ENCODE measurements at places on chromosomes 16 and 17. TPM values are rescaled to one million over a fixed set of nuclear protein-coding genes. Genes with fewer than 3 reads are reported as not detected.

OSGIN1 gene
- polyA plus RNA-seq, result 0.66 TPM

SPATA22 gene
- polyA plus RNA-seq, result 0.65 TPM

NGFR gene
- polyA plus RNA-seq, result 8.6 TPM

TEX19 gene
- not detected for polyA plus RNA-seq

PRAC1 gene
- not detected for polyA plus RNA-seq

DNA sequence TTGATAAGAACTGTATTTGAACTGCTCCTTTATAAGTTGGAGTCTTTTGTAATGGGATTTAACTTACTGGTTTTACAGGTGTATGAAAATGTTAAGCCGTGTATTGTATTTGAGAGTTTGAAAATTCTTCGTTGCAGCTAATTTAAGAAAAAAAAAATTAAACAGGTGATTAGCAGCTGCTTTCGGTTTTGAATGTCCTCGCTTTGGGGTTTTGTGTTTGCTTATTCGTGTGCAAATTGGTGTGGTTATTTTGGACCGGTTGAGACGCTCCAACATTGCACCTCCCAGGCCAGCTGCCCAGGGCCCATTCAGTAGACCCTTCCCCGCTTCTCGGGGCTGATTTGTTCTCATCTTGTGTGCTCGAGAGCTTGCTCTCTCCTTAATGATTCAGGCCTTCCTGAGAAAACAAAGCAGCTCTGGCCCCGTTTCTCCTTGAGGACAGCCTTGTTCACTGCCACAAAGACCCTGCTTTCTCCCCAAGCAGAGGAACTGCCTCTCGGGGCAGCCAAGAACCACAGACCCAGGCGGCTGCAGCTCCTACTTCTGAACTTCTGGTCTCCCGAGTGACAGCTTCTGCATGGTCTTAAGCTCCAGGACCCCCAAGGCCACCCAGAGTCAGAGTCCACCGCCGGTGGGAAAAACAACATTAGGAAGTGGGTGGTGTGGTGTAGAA lies 100.5 kb downstream of the MSI2 start:
- no peak for DNase-seq

- no peak for DNase-seq
These were observed 4.2 kb downstream of the SPG7 start for GRCh38 chr16:89512453-89512852.

DNA sequence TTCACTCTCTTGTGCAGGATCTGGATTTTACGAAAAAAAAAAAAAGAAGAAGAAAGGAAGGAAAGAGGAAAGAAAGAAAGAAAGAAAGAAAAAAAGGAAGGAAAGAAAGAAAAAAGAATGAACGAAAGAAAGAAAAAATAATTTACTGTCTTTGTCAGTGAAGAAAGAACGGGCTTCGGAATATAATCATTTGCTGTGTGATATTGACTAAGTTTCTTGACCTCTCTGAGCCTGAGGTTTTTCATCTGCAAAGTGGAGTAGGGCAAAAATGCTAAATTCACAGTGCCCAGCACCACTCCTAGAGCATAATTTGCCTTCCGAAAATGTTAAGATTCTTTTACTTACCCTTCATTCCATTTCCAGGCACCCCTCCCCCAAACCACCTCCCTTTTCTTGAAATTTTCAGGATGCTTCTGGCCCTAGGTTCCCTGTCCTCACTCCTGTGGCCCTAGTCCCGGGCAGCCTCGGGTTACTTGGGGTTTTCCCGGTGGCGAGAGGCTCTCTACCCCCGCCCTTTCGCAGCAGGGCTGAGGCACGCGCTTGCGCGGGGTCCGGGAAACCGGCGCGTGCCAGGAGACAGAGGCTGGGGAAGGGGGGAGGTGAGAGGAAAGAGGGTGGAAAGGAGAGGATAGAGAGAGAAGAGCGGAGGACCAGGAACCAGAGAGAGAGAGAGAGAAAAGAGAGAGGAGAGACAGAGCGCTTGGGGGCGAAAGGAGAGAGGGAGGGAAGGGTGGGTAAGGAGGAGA lies at the start of gene CNTNAP1:
CNTNAP1 (plus strand) TSS at position 556 of the 746 bp plus-strand sequence. CDS start 299 bp downstream, outside the sequence.
- no peak for DNase-seq

DNA sequence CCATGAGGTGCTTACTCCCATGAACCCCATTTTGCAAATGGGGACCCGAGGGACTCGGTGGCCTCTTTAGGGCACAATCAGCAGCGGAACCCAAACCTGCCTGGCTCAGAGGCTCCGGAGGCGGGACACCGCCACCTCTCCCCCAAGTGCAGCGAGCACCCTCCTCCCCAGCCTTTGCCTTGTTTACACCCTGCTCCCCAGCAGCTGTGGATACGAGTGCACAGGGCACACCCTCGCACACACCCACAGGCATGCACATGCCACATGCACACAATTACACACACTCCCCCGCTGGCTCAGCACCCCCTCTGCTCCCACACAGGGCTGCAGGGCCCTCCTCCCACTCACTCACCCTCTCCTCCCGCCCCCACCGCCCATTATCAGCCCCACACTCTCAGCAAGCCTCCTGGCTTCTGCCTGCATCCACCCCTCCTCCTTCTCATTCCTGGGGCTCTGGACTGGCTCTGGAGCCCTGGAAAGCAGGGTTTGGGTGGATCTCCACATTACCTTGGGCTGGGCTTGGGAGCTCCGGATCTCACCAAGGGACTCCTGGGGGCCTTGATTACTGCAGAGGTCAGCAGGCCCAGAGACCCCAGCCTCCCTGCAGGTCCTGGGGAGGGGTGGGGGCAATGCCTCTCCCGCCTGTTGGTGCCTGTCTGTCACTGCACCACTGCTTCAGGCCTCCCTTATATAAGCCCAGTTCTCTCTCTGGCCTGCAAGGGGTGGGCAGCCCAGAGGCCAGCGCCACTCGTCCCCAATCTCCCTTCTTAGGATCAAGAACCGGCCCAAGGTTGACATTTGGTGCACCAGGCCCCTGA lies 6.4 kb downstream of the PDK2 start:
- peak; percentile 48 for DNase-seq

GRCh38 chr16:85927959-85928358 lies 29.0 kb downstream of the IRF8 start:
- no peak for DNase-seq

DNA sequence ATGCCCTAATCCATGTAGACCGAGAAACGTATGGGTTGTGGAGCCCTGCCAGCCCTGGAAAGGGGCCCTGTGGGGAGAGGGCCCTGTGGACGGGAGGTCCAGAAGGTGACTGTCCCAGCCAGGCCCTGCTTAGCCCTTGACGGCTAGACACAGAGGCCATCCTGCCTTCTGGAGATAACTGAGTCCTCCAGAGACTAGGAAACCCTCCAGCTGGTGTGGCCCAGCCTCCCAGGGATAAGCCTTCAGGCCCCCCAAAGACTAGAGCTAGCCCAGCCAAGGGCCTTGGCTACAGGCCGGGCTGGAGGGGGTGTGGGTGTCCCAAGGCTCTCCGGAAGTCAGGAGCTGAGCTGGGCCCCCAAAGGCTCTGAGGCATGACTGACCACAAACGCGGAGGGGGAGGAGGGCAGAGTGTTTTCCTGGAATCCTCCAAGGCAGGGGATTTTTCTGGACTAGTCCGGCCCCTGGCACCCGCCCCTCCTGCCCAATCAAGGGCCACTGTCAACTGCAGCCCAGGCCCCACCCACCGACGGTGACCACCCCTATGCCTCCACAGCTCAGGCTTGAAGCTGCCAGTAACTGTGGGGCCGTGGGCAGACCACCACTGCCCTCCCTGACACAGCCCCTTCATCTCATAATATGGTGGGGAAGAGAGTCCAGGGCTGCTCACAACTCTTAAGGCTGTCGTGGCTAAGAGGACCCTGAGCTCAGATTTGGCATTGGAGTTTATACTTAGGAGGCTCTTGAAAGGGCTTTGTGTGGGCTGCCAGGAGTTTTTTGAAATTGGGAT lies 885 bp upstream of the VASN start:
- no peak for DNase-seq

GRCh38 chr17:144936-145670 lies 7.7 kb downstream of the SCGB1C2 start:
- DNase-seq, result no peak

DNA sequence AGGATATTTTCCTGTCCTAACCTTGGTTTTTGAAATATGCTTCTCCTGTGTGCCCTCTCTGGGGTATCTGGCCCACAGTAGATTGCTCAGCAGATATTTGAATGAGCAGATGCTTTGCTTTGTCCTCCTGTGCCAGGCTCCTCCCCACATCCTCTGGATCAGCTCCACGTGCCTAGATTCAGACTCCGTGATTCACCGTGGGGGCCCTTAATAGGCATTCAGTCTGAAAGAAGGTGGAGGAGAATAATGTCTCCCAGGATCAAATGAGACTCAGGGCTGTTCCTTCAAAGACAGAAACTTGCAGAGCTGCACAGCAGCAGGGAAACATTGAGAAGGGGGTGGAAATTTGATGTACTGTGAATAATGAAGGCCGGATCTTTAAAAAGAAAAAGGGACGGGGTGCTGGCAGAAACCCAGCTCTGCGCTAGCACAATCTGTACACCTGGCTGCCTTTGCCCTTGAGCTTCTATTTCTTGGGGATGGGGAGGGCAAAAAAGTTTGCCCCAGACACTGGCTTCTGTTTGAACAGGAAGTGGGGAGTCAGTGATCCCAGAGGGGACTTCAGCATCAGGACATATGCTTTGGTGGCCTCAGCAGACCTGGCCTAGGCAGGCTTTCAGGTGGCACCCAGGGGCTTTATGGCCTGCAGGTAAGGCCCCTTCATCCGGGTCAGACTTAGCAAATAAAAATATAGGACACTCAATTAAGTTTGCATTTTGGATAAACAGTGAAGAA lies 15.9 kb upstream of the SLC12A3 start:
- no peak for DNase-seq

DNA sequence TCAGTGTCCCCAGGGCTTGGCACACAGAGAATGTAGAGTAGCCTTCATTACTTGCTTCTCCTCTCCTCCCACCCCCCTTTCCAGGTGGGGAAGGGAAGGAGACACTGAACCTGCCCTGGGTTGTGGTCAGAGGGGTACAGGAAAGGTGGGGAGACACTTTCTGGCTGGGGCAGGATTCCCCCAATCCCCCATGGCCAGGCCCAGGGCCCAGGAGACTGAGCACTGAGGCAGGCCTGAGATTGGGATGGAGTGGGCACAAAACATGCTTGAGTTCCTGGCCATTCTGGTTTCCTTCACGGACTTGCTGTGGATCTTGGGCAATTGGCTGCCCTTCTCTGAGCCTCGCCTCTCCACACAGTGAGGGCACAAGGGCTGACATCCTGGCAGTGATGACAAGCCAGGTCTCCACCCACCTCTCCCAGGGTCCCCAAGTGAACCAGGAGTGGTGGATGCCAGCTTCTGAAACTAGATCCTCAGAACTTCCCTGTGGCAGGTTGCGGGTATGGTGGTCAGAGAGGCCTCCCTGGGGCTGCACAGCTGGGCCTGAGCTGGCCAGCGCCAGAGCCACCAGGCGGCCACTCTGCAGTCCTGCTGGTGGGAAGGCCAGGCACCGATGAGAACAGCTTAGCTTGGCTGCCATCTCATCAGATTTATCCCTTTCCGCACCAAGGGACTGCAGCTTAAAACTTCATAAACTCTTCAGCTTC lies 9.3 kb downstream of the ZNF629 start:
- DNase-seq, result no peak

GRCh38 chr16:2339521-2340484 lies 725 bp downstream of the ABCA3 start:
- peak; percentile 45 for DNase-seq

- DNase-seq, result no peak
These were observed 2.0 kb upstream of the TOP2A start for GRCh38 chr17:40419559-40420331.

DNA sequence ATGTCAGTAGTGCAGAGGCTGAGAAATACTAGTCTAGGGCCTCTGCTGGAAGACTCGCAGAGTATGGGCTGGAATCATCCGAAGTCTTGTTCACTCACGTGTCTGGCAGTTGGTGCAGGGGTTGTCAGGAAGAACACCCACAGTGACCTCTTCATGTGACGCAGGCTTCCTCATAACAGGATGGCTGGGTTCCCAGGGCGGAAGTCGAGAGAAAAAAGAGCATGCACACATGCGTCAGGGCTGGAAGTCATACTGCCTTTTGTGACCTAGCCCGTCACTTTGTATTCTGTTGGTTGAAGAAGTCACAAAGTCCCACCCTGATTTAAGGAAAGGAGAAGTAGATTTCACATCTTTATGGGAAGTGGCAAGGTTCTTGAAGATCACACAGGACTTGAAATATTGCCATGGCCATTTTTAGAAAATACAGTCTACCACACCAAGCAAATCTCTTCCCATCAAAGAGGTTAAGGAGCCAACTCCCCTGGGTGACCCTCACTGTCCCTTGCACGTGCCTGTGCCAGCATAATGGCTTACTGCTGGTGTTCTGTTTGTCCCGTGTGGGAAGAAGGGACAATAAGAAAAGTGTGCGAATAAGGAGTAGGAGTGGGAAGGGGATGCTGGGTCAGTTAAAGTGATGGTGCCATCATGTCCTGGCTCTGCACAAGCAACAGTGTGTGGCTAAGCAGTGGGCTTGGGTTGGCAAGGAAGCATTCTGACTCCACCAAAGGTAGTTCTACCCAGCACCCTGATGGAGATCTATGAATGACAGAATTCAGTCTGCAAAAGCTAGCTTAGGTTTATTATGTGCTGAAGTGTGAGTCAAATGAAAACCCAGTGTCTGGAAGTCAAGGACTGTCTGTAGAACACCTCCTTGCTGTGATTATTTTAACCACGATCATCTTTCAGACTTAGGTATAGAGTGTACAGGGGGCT lies 28.1 kb downstream of the HEATR3 start:
- DNase-seq, result no peak

DNA sequence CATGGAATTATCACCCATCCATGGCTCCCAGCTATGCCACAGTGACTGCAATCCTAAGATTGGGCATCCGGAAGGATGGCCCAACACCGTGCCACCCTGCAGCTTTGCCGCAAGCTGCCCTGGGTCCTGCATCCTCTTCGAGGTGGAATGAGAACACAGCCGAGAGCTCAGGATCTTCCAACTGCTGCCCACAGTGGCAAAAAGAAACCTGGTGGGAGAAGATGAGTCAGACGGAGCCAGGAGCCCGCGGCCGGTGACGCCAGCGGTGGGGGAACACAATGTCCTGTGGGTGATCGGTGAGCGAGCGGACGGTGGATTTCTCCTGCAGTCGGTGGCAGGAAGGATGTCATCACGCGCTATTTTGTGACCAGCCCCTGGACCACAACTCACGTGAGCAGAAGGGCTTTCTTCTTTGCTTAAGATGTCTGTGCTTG lies 20.1 kb downstream of the CD7 start:
- DNase-seq, result no peak

DNA sequence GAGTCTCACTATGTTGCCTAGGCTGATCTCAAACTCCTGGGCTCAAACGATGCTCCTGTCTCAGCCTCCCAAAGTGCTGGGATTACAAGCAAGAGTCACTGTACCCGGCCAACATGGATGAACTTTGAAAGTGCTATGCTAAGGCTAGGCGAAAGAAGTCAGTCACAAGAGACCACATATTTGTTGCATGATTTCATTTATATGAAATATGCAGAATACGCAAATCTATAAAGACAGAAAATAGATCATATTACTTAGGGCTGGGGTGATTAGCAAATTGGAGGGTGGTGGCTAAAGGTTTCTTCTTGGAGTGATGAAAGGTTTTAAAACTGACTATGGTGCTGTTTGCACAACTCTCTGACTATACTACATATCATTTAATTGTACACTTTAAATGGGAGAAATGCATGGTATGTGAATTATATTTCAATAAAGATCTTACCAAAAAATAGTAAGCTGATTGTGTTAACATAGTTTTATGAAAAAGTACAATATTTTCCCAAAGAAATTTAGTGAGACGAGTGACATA lies 1.2 kb upstream of the FLYWCH1 start:
- DNase-seq, result no peak

- DNase-seq, result no peak
These were observed 73.4 kb downstream of the MYO1D start for GRCh38 chr17:32803544-32803943.

All from renal cortex interstitium (tissue), 15 donors.